ENCODE measurements at places on chromosomes 6 and 20.

DNA sequence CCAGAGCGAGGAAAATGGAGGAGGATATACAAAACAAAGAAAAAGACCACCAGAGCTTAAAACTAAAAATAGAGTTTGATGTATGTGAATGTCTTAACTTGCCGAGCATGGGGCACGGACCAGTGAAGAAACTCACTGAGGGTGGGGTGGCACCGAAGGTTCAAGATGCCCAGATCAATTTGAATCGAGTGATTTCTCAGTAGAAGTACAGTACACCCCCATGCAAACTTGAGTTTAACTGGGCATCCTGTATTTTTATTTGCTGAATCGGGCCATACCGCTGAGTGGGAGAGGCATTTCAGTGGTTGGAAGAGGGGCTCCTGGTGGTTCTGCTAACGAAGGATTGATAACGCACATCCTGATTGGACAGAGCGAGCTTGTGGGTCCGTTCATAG lies 81.7 kb downstream of the ANKRD60 start:
- DNase-seq: no peak

GRCh38 chr6:22279427-22279826 lies 17.4 kb downstream of the PRL start:
- DNase-seq: no peak

- DNase-seq: no peak
Measured at GRCh38 chr20:52379723-52380336, 188.3 kb upstream of the ZFP64 start.

GRCh38 chr6:132131758-132132157 lies 180.6 kb upstream of the CCN2 start:
- DNase-seq: peak; percentile 20

- DNase-seq: no peak
Measured at GRCh38 chr6:40276141-40276540, 311.0 kb downstream of the LRFN2 start.

GRCh38 chr6:108001696-108002231 lies 43.8 kb upstream of the SEC63 start:
- DNase-seq: no peak

GRCh38 chr6:18681832-18682503 lies 294.8 kb downstream of the RNF144B start:
- DNase-seq: no peak

DNA sequence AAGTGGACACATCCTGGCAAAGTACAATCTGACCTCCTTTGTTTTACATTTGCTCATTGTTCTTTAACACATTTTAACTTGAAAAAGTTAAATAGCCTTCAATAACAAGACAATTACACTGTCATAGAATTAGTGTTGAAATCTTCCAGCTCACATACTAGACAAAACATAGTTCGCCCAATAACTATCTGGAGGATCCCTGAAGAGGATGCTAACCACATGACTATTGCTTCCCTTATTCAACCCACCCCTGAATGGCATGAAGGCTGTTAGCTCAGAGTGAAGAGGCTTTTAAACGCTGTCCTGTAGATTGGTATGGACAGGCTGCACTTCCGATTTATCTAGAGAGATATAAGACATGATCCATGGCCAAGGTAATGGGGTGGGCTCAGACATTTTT lies 15.0 kb upstream of the DSE start:
- DNase-seq: no peak

DNA sequence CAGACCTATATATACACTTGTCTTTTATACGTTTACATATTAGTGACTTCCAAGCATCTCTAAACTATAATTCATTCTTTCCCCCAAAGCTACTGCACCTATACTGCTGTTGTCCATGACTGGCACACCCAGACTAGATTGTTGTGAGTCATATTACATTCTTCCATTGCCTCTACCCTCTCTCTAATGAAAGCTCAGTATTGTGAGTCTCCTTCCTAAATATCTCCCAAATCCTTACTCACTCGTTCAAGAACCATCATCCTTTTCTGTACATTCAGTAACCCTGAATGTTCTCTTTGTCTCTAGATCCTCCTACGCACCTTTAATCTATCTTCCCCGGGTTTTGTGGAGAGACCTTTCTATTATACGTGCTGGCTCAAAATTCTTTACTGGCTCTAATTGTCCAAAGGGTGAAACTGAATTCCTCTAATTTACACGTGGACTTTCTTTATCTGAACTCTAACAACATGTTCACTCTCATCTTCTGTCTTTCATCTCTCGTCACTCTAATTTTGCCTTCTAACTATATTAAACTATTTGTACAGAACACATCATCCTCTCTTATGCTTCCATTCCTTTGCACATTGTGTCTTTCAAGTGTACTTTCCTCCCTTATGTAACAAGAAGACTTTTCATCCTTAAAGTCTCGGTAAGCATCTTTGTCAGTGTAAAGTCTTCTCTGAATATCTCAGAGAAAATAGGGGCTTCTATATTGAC lies 109.3 kb downstream of the IBTK start:
- no peak for DNase-seq

GRCh38 chr6:21163110-21163837 lies 430.3 kb upstream of the SOX4 start:
- DNase-seq: no peak

GRCh38 chr20:50794846-50795634 lies at the start of gene BCAS4:
TSS of gene BCAS4 (plus strand) at chr20:50795061. CDS start at chr20:50795084, 23 bp downstream.
- peak; percentile 77 for DNase-seq

- DNase-seq: no peak
Measured at GRCh38 chr6:28968476-28968875, 36.6 kb downstream of the ZNF311 start.

- DNase-seq: no peak
Measured at GRCh38 chr6:42363926-42364849, 87.5 kb downstream of the TRERF1 start.

DNA sequence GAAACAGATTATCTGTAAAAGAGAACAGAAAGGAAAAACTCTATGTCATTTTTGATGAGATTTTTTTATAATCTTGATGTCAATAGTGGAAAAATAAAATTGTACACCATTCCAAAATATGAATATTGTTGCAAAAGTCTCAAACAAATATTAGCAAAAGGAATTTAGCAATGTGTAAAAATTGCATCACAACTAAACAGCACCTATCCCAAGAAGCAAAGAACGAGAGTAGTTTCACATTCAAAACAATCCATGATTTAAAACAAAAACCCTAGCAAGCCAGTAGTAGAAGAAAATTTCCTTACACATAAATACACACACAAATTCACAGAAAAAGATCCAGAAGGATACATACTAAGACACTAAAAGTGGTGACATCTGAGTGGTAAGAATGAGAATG lies 38.4 kb downstream of the LCA5 start:
- DNase-seq: no peak

- no peak for DNase-seq
Measured at GRCh38 chr6:45707176-45707575, 308.5 kb downstream of the CLIC5 start.

- no peak for DNase-seq
Measured at GRCh38 chr20:59573837-59574236, 30.5 kb upstream of the PHACTR3 start.

- DNase-seq: no peak
Measured at GRCh38 chr20:25327521-25328235, 63.0 kb downstream of the ABHD12 start.

DNA sequence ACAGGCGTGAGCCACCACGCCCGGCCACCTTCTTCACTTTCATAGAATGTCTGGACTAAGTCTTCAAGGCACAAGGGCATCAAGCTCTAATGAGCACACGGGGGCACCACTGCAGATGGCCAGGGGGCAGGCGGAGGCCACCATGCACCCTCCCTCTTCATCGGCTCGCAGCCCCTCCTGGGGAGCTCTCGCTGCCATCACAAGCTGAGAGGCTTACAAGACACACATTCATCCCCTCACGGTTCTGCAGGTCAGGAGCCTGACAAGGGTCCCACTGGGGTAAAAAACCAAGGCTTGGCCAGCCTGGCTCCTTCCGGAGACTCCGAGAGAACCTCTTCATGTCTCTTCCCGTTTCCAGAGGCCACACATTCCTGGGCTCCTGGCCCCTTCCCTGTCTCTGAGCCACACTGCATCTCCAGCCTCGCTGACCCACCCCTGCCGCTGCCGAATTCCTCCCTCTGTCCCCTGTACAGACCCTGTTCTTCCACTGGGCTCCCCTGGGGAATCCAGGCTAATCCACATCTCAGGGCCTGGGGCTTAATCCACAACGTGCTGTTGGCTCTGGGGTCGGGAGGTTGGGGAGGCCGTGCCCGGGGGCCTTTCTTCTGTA lies 19.8 kb downstream of the DLL1 start:
- no peak for DNase-seq

DNA sequence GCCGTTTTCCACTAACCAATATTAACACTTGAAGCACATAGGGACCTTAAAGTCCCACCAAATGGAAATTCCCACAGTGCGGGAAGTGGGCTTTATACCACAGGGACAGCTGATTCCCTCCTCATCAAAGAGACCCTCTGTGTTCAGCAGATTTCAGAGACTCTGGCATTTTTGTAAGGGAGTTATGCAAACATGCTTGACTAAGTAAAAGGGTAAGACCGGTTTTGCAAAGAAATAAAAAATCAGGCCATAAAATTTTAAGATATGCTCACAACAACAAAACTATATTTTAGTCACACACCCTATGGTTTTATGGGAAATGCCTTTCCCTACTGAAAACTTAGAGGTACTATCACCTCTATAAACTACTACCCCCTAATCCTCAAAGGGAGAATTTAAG lies 45.4 kb upstream of the SPTLC3 start:
- DNase-seq: no peak

DNA sequence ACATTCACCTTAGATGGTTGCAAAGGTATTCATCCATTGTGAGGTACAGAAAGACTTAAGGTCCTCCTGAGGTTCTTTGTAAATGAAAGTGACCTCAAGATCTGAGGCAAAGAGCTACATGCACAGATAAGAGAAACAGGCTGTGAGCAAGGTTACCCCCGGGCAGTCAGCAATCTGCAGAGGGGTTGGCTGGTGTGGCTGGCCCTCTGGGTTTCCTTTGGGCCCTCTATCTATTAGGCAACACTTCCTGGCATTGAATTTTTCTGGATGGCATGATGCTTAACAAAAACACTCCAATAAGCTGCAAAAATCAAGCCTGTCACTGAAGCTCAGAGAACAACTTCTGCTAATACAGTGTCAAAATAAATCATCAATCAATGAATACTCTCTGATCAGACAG lies 48.9 kb upstream of the RALGAPA2 start:
- DNase-seq: no peak

DNA sequence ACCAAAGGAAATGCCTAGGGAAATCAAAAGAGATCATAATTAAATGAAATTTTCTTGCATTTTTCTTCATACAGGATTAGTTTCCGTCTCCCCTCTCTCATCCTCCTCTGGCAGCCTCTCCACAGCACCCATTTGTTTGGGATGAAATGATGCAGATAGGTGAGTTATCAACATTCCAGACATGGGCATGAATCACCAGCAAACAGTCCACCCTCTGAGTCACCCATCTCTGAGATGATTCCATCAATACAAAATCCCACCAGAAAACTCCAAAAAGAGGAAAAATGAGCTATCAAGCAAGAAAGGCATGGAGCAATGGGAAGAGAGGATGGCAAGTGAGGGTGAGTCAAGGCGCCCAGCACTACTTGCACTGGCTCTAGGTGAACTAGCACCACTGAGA lies 11.4 kb downstream of the MC3R start:
- DNase-seq: no peak

GRCh38 chr6:154432533-154433476 lies 76.2 kb upstream of the IPCEF1 start:
- no peak for DNase-seq

DNA sequence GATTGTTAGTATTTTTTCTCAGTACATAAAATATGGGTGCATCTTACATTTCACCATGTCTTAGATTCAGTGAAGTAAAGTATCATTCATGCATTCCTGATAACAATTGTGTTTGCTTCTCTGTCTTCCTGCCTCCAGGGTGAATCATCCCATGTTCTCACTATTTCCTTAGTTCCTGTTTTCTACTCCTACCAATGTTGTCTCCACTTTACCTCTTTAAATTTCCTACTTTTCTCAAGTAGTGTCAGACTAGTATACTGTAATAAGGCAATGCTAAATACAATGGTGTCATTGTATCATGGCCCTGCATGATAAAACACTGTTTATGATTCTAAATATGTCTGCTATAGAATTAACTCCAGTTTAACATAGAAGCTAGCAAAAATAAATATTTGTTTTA lies 37.4 kb upstream of the GABRR1 start:
- no peak for DNase-seq

DNA sequence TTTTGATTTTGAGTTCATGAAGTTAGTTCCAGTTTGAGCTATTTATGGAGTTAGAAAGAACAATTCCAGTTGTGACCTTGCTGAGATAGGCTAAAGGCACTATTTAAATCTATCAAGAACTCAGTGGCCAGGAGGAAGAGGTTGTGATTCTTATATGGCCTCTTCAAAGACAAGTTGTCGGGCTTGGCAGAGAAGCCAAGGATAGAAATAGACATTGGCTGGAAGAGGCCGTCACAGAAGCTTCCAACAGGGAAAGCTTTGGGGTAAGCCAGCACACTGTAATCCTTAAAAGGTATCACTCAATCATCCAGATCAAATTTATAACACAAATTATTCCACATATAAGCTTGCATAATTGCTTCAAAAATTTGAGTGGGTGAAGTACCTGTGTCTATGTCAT lies 286.1 kb downstream of the SYNE1 start:
- DNase-seq: no peak

GRCh38 chr20:46255440-46256104 lies 52.7 kb downstream of the CDH22 start:
- DNase-seq: no peak

DNA sequence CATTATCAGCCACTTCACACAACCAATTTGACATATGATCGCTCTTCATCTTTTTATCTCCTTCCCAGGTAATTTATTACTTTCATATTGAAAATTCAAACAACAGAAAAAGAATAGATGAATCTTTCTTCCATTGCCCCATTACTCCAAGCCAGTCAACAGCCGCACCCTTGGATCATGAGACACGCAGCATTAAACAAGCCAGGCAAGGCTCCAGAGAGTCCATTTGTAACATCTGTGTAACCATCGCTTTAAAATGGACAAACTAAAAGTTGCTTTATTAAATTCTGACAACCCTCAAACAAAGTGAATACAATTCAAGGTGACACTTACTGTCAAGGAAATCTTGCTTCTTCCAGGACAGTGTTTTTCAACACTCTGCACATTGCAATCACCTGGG lies 200.3 kb downstream of the EPM2A start:
- no peak for DNase-seq

- no peak for DNase-seq
Measured at GRCh38 chr6:41442800-41443501, 103.2 kb upstream of the FOXP4 start.

Measured in SW 1271 (cell line).